ENCODE measurements at places on chromosomes 6 and 20. TPM values are rescaled to one million over a fixed set of nuclear protein-coding genes. Genes with fewer than 3 reads are reported as not detected.

- H3K4me3 ChIP-seq: no peak overlapping the region
- no peak for DNase-seq
- H3K4me1 ChIP-seq: no peaks in the 10 kb centered on the region
- no peaks in the 10 kb centered on the region for H3K36me3 ChIP-seq
- H3K27me3 ChIP-seq: no peaks in the 10 kb centered on the region
- no peak overlapping the region for H3K27ac ChIP-seq
Observed at GRCh38 chr6:85866758-85867401, 224.2 kb upstream of the SYNCRIP start.

ELOVL2 gene
- not detected for total RNA-seq

ATP6V1G2 gene
- 2.5 TPM for total RNA-seq

LAMA2 gene
- total RNA-seq: 5.3 TPM

Measured in natural killer cell (primary cell).